ENCODE measurements at places on chromosomes 3 and 15.

GRCh38 chr15:36926427-36926825 is 173.9 kb downstream of the MEIS2 start:
- DNase-seq = no peak

DNA sequence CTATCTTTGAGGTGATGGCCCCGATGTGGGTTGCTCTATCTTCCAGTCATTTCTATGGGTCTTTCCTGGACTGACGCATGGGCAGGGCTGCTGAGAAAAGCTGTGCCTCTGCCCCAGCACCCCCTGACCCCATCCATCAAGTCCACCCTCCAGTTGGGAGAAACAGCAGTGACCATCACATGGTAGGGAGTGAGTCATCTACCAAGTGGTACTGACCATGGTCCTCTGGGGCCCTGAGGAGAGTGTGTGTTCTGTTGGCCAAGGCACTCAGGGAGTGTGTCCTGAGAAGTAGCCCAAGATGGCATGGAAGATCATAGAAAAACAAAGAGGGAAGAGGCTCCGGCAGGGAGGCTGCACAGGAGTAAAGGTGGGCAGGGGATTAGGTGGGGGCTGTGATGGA is 1.6 kb upstream of the DNAH1 start:
- peak; percentile 41 for DNase-seq

GRCh38 chr3:6962801-6963200 is 101.9 kb downstream of the GRM7 start:
- DNase-seq = no peak

- no peak for DNase-seq
These were observed 47.3 kb downstream of the BDH1 start for GRCh38 chr3:197508461-197508860.

DNA sequence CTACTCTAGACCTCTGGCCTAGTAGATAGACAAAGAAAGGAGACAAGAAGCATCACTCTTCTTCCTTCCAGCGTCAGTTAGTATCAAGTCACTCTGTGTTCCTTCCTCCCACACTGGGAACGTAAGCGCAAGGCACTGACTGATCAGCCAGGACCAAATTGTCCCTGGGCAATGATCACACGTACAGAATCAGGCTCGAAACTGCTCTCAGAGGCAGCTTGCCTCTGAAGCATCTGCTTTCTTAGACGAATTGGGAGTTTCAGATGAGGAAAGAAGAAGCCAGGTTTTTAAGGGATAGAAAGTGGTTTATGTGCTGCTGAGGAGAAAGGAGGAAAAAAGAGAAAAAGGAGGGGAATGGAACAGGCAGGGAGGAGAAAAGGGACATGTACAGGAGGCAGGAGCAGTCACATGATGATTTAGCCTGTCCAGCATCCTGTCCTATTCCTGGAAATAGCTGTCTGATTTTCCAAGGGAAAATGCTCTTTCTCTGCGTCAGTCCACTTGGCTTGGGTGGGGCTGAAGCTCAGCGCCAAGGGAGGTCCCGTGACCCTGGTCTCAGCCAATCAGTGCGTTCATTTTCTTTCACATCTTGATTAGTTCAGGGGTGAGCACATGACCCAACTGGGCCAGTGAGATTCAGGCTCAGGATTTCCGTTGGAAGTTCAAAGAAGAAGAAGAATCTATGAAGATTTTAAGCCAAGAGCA is 102.0 kb upstream of the PRICKLE2 start:
- no peak for DNase-seq

- no peak for DNase-seq
These were observed 9.0 kb upstream of the ULK3 start for GRCh38 chr15:74851960-74852359.

All from suppressor macrophage treated with lipopolysaccharide for 4 hours (primary cell).